ENCODE measurements at places on chromosomes 4 and X. TPM values are rescaled to one million over a fixed set of nuclear protein-coding genes. Genes with fewer than 3 reads are reported as not detected.

Gene FGG
- not detected for total RNA-seq

GRCh38 chr4:108690738-108691137, 40.3 kb downstream of the OSTC start:
- no peak for DNase-seq

DNA sequence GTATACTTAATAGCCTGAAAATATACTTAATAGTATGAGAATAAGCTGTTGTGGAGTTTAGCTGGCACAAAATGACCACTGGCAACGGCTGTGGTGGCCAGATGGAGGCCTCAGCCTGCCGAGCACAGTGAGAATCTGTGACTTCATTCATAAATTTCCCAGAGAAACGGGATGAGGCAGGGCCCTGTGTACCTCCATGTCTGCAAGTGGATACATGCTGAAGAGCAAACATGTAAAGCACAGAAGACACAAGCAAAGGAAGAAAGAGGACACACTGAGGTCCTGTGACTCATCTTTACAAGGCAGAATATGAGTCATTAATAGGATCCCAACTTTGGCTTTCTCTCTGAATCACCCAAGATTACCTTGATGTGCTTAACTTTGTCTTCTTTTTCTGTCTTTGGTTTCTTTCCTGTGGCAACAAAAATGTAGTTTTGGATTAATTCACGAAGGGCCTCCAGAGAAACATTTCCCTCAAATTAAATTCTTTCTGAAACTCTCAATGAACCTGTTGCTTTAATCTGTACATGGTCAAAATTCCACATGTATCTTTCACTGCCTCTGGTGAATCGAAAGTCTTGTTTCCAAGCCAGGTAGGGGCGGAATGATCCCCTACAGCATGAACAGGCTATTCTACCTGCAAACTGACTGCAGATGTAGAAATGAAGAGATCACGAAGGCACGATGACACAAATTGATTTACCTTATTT, 56.4 kb downstream of the IRF2 start:
- no peak for DNase-seq

- no peak for DNase-seq
These were observed 63.3 kb downstream of the CCSER1 start for GRCh38 chr4:90190525-90190924.

Measured in chondrocyte (in vitro differentiated cells).